Heart left ventricle (tissue), 16 donors: ENCODE measurements at places on chromosomes 2 and 18. TPM values are rescaled to one million over a fixed set of nuclear protein-coding genes. Genes with fewer than 3 reads are reported as not detected.

Gene GATA6
- 90.3 TPM for total RNA-seq

DNA sequence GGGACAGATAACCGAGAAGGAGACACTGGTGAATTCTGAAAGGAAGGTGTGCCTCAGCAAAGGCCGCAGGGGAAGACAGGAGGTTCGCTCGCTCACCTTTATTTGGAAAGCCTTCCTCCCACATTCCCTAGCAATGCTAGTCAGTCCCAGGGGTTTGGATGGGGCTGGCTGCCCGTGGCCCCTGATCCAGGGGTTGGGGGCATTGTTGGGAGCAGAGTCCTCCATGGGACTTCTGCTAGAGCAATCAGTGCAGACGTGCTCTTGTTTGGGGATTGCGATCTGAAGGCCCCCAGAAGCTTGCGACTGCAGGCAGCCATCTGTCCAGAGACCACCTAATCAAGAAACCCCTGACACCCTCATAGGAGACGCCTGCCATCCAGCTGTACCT is 6.0 kb upstream of the CYP27C1 start:
- no peaks in the 10 kb centered on the region for H3K4me1 ChIP-seq
- H3K27ac ChIP-seq: no peak overlapping the region
- DNase-seq: no peak
- peaks cover 73% of the 10 kb centered on the region for H3K27me3 ChIP-seq
- H3K36me3 ChIP-seq: no peaks in the 10 kb centered on the region

Gene PSD4
- total RNA-seq: 0.65 TPM

Gene MREG
- total RNA-seq: 2.4 TPM

DNA sequence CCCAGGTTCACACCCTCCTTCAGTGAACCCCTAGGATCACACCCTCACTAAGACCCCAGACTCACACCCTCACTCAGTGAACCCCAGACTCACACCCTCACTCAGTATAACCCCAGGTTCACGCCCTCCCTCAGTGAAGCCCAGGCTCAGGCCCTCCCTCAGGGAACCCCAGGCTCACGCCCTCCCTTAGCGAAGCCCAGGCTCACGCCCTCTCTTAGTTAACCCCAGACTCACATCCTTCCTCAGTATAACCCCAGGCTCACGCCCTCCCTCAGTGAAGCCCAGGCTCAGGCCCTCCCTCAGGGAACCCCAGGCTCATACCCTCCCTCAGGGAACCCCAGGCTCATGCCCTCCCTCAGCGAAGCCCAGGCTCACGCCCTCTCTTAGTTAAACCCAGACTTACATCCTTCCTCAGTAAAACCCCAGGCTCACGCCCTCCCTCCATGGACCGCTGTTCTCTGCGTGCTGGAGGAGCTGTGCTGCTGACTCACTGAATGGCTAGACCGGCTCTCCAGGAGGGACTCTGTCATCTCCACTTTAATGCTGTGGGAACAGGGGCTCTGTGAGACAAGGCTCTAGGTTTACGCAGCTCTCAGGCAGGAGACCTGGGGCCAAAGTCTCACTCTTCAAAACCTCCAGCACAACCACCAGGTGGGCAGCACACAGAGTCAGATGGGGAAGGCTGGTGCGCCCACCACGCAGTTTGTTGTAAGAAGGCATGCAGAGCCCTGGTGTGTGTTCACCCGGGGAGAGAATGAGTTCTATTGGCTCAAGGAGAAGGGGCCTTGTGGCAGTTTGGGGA is 506.9 kb upstream of the MYT1L start:
- no peaks in the 10 kb centered on the region for H3K36me3 ChIP-seq
- DNase-seq: no peak
- H3K4me1 ChIP-seq: no peaks in the 10 kb centered on the region
- no peak overlapping the region for H3K27ac ChIP-seq
- no peak overlapping the region for H3K4me3 ChIP-seq

DNA sequence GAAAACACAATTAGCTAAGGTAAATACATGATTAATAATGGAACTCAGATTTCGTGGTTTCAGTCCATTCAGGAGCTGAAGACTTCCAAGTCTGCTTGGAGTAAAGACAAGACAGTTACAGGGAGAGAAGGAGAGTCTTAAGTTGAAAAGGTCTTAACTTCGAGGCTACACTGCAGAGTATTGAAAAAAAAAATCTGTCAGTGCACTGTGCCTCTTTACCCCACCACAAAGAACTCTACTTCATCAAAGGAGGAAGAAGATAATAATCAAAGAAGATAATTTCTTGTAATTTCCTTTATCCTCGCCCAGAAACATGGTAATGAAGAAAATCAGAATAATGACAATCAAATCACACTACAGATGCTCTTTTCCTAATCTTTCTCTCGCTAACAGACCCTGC is 75.4 kb downstream of the MEMO1 start:
- no peak overlapping the region for H3K4me3 ChIP-seq
- peaks cover 3% of the 10 kb centered on the region for H3K36me3 ChIP-seq
- no peaks in the 10 kb centered on the region for H3K27me3 ChIP-seq
- no peaks in the 10 kb centered on the region for H3K4me1 ChIP-seq

Gene CFAP65
- total RNA-seq: not detected

Gene SGPP2
- 12.4 TPM for total RNA-seq

DNA sequence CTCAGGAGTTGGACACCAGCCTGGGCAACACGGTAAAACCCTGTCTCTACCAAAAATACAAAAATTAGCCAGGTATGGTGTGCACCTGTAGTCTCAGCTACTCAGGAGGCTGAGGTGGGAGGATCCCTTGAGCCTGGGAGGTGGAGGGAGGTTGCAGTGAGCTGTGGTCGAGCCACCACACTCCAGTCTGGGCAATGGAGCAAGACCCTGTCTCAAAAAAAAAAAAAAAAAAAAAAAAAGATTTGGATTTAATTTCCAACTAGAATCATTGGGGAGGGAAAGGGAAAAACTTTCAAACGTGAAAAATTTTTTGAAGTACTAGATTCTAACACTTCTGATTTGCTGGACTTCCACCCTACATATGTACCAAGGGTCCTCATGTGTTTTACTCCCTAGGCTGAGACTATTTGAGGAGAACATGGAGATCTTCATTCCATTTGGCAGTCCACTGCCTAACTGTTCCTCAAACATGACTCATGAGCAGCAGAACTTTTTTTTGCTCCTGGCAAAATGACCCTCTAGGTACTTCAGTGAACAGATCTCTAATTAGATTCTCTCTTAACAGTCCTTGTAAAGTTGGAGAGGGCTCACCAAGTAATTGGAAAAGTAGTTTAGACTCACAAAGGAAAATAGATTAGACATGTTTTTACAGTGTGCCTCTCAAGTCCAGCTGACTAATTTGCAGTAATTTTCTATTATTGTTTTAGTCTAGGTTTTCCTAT is 267.6 kb downstream of the METTL4 start:
- DNase-seq: no peak
- no peak overlapping the region for H3K4me3 ChIP-seq
- H3K27me3 ChIP-seq: peaks cover 3% of the 10 kb centered on the region
- H3K27ac ChIP-seq: no peak overlapping the region

Gene UCN
- 1.1 TPM for total RNA-seq

GRCh38 chr2:32565902-32566301 is 61.9 kb upstream of the TTC27 start:
- no peak for DNase-seq
- no peak overlapping the region for H3K4me3 ChIP-seq
- no peak overlapping the region for H3K27ac ChIP-seq
- peaks cover 9% of the 10 kb centered on the region for H3K36me3 ChIP-seq
- H3K4me1 ChIP-seq: no peaks in the 10 kb centered on the region
- no peaks in the 10 kb centered on the region for H3K27me3 ChIP-seq

GRCh38 chr2:72847534-72848315 is 21.9 kb upstream of the EXOC6B start:
- H3K36me3 ChIP-seq: no peaks in the 10 kb centered on the region
- no peak overlapping the region for H3K4me3 ChIP-seq
- no peak overlapping the region for H3K27ac ChIP-seq
- H3K4me1 ChIP-seq: no peaks in the 10 kb centered on the region
- H3K27me3 ChIP-seq: no peaks in the 10 kb centered on the region
- DNase-seq: no peak

DNA sequence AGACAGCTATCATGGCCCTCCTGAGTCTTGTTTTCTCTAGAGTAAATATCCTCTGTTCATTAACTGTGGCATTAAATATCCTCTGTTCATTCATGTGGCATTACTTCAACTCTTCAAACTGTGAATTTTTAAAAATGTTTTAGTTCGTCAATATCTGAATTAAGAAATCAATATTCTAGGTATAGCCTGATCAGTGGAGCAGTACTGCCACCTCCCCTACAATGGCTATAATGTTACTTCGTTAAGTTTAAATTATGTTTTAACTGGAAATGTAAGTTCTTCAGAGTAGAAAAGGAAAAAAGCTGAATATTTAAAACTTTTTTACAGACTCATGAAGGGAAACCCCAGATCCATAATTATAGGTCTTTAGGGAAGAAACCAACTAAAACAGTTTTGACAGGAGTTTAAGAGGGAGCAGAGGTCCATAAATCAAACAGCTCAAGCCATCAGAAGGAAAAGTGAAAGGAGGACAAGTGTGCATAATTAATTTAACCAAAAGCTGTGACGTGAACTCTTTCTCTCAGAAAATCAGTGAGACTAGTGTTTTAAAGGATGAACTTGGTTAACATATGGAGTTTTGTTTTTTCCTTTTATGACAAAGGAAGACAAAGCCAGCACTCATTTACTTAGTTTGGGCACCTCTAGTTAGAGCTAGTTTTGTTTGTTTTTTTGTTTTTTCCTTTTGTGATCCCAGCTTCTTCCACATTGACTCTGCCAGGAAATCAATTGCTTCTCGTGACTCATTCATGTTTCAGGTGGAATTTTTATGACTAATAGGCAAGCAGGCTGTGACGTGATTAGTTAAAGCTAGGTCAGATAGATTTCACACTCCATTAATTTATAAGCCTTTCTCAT is 44.9 kb downstream of the RBBP8 start:
- no peak overlapping the region for H3K27ac ChIP-seq
- H3K4me3 ChIP-seq: no peak overlapping the region
- no peaks in the 10 kb centered on the region for H3K4me1 ChIP-seq
- H3K36me3 ChIP-seq: no peaks in the 10 kb centered on the region
- H3K27me3 ChIP-seq: no peaks in the 10 kb centered on the region

Gene UGGT1
- total RNA-seq: 24.0 TPM

Gene C2orf78
- not detected for total RNA-seq

DNA sequence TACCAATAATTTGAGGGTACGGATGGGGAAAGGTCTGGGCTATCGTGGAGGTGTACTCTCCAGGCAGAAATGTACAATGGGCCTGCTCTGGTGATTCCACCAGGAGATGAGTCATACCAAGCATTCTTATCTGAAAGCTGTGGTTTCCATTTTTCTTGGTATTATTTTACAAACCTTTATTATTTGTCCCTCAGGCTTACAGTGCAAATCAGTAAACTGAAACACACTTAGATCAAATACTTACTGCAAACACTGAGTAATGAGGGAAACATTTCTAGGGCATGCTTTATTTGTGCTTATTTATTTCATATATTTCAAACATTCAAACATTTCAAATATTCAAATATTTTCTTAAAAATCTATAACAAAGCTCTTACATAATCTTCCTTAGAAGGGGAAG is 319.8 kb downstream of the RND3 start:
- no peak overlapping the region for H3K4me3 ChIP-seq
- no peaks in the 10 kb centered on the region for H3K36me3 ChIP-seq
- H3K27me3 ChIP-seq: no peaks in the 10 kb centered on the region
- no peak for DNase-seq
- H3K27ac ChIP-seq: no peak overlapping the region

Gene POTEI
- total RNA-seq: not detected

Gene GPR55
- total RNA-seq: 0.36 TPM

DNA sequence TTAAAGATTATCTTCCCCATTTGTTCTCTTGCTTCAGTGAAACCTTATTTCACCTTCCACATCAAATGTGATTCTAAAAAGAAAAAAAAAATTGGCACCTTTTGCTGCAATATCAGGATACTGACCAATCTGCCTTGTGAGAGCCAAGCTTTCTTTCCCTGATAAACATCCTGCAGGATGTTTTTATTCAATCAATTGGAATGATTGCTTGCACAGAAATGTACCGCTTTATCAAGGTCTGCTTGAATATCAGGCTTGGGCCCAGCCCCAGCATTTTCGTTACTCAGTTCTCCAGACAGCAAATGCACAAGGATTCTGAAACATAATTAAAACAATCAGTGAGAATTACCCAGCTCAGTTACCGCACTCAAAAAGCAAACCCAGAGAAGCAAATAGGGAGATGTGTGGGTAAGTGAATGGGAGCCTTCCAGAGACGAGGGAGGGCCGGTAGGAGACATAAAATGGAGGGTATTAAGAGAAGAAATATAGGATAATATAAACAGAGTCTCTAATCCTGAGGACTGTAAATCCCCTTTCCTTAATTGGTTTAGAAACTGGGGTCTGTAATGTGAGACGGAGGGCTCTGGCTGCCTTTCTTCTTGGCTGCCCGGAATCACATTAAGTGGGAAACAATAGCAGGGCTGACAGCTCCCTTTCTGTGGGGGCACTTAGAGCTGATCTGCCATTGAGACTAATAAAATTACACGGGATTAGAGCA is 291.8 kb downstream of the ICOS start:
- H3K27me3 ChIP-seq: no peaks in the 10 kb centered on the region
- no peak overlapping the region for H3K4me3 ChIP-seq
- DNase-seq: no peak
- no peaks in the 10 kb centered on the region for H3K4me1 ChIP-seq

DNA sequence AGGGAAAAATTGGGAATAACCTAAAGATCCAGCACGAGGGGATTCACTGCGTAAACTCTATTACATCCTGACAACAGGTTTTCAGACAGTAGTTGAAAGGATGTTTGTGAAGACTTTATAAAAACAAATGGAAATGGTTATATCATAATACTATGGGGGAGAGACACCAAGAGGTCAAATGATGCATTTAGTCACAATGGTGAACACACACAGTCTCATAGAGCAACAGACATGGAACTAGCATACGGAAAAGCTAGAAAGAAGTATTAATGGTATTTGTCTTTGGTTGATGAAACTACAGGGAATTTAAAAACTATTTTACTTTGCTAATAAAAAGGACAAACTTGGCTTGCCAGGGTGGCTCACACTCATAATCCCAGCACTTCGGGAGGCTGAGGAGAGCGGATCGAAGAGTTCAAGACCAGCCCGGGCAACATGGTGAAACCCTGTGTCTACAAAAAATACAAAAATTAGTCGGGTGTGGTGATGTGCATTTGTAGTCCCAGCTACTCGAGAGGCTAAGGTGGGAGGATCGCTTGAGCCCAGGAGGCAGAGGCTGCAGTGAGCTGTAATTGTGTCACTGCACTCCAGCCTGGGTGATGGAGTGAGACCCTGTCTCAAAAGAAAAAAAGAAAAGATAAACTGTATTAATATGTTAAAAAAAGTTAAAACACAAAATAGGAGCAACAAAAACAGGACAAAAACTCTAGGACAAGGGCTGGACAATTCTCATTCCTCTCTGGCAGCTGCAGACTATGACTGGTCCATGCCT is 94.8 kb downstream of the MYCN start:
- no peaks in the 10 kb centered on the region for H3K36me3 ChIP-seq
- no peaks in the 10 kb centered on the region for H3K4me1 ChIP-seq
- no peak overlapping the region for H3K4me3 ChIP-seq
- H3K27me3 ChIP-seq: no peaks in the 10 kb centered on the region

- no peak overlapping the region for H3K4me3 ChIP-seq
- peaks cover 7% of the 10 kb centered on the region for H3K27me3 ChIP-seq
- no peaks in the 10 kb centered on the region for H3K36me3 ChIP-seq
These were observed 172.0 kb downstream of the NDUFA10 start for GRCh38 chr2:239853121-239853520.

Gene CD8A
- 0.28 TPM for total RNA-seq

- no peak overlapping the region for H3K4me3 ChIP-seq
- DNase-seq: no peak
- no peaks in the 10 kb centered on the region for H3K36me3 ChIP-seq
- no peak overlapping the region for H3K27ac ChIP-seq
These were observed 127.9 kb downstream of the EVA1A start for GRCh38 chr2:75432761-75433361.

- no peak overlapping the region for H3K4me3 ChIP-seq
- H3K27ac ChIP-seq: no peak overlapping the region
- DNase-seq: no peak
- peaks cover 7% of the 10 kb centered on the region for H3K27me3 ChIP-seq
- no peaks in the 10 kb centered on the region for H3K36me3 ChIP-seq
- H3K4me1 ChIP-seq: peaks cover 1% of the 10 kb centered on the region
These were observed 6.2 kb downstream of the COLEC12 start for GRCh38 chr18:493986-494983.
